ENCODE measurements at places on chromosomes 2 and 18.

- DNase-seq = no peak
Observed at GRCh38 chr18:79372461-79372860, 23.3 kb upstream of the NFATC1 start.

- DNase-seq = peak; percentile 28
Observed at GRCh38 chr2:110674620-110675555, 3.0 kb downstream of the BUB1 start.

DNA sequence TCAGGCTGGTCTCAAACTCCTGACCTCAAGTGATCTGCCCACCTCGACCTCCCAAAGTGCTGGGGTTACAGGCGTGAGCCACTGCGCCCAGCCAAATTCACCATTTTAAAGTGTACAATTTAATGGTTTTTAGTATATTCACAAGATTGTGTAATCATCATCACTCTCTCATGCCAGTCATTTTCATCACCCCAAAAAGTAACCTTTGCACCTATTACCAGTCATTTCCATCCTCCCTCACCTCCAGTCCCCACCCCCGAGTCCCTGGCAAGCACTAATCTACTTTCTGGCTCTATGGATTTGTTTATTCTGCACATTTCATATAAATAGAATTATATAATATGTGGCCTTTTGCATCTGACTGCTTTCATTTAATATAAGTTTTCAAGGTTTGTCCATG lies 10.8 kb downstream of the PCBP1 start:
- DNase-seq = no peak

DNA sequence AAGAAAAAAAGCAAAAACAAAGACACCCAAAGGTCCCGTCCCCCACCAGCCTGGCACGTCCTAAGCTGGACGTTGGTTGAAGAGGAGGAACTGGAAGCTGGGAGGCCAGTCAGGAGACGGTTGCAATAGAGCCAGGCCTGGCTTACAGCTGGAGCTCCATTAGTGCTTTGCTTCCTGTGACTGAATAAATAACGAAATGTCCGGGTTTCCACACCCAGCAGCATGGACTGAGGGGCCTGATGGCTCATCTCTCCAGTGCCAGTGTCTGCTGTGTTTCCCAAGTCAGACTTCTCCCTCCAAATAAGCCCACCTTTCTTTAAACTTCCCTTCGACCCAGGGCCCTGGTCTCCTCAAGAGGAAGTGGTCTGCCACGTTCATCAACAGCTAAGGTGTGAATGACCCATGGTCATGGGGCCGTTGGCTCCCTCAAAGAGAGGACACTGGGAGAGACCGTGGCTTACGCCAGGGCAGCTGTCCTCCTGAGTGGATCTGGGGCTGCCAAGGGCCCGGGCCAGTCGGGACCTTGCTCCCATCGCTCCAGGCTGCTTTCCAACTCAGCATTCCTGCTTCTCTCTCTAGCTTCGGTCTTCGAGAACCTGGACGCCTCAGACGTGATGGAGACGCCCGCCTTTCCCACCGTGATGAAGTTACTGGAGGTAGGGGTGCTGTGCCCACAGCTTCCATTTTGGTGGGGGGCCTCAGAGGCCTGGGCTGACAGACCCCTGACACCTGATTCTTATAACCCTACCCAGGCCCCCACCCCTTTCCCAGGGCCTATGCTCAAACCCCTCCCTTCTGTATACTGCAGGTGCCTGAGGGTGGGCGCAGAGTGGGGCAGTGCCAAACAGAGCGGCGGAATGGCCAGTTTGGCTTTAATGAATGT lies 44.9 kb downstream of the MYO7B start:
- no peak for DNase-seq

DNA sequence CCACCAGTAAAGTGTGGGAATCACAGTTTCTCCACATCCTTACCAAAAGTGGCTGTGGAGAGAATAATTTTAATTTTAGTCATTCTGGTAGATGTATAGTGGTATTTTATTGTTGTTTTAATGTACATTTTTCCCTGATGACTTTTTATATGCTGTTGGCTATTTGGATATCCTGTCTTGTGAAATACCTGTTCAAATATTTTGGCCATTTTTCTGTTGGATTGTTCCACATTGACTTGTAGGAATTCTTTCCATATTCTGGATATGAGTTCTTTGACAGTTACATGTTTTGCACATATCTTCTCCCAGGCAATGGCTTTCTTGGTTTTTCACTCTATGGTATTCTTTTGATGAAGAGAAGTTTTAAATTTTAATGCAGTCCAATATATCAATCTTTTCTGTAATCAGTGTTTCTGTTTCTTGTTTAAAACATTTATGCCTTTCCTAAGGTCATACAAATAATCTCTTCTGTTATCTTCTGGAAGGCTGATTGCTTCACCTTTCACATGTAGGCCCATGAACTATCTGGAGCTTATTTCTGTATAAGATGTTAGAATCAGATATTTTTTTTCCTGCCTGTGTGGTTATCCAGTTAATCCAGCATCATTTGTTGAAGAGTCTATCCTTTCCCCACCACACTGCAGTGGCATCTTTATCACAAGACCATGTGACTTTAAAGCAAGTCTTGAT lies 19.0 kb downstream of the AFTPH start:
- DNase-seq = no peak

DNA sequence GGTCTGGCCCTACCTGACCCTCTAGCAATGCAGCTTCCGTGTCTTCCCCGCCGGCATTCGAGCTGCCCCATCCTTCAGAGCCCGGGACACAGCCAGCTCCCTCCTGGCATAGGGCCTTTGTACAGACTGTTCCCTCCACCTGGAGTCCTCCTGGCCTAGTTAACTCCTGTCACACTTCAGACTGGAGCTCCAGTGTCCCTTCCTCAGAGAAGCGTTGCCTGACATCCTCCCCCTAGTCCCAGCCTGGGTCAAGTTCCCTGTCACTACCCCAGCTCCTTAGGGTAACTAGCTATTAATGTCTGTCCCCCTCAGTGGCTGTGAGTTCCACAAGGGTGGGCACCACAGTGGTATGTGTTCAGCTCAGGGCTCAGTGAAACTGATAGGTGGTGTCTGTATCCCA lies 45.5 kb upstream of the LOXHD1 start:
- no peak for DNase-seq

DNA sequence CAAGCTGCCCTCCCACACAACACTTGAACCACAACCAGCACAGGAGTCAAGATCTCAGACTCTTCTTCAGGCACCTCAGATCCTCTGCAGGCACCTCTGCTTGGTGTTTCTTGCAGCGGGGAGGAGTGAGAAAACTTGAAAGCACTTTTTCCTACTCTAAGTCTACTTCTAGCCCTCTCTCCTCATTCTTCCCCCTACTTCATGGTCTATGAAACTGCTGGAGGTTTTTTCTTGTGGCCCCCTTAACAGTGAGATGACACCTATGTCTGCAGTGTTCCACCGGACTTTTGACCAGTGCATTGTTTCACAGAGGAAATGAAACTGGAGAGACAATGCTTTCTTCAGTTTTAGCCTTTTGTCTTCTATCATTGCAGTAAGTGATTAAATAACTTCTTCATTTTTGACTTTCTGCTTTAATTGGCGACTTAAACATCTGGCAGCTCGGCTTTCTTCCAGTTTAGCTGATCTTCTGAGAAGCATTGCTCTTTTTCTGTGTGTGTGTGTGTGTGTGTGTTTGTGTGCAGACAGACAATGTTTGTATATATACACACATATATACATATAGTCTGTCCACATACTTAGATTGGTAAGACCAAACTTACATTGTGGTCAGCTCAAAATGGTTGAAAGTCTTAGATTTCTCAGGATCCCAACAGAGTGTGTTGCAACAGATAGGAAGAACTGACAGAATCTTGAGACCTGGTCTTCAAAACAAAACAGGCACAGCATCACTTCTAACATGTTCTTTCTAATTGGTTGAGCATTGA lies 1474.0 kb upstream of the TMEFF2 start:
- DNase-seq = no peak

- no peak for DNase-seq
Observed at GRCh38 chr18:24015639-24016631, 1.4 kb downstream of the TTC39C start.

DNA sequence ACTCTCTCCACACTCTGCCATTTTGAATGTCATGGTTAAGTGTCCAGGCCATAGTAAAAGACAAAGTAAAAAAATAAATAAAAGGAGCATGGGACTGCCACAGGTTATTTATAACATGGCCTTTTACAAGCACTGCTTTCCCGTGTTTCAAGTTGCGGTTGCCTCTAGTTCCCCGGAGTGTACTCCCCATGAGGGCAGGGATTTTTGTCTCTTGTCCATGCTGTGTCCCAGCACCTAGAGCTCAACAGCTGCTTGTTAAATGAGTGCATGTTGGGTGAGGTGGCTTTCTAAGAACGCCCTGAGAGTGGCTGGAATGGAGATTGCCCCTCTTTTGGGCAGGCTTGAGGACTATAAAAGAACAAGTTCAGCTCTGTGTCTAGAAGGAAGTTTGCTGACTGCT lies 8.4 kb downstream of the CAVIN2 start:
- DNase-seq = no peak

GRCh38 chr2:171522052-171522787 lies at the start of gene CYBRD1:
TSS of gene CYBRD1 (plus strand) at chr2:171522474. CDS start at chr2:171522546, 72 bp downstream.
- peak; percentile 95 for DNase-seq

DNA sequence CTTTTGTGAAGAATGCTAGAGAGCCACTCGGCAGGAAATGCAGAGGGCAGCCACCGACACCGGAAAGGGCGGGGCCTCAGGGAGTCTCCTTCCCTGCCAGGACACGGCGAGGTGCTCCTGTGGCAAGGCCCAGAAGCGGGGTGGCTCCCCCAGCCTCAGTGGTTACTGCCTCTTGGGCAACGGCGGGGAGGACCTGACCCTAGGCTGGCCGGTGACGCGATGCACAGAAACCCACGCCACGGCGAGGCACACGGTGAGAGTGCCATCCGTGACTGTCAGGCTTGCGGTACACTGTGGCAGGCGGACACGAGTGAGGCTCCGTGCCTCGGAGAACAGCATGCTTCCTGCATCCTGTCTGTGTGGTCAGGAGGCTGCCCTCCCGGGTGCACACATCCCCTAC lies 47.8 kb downstream of the ZAP70 start:
- no peak for DNase-seq

- DNase-seq = no peak
Observed at GRCh38 chr2:6806604-6807003, 59.1 kb downstream of the CMPK2 start.

DNA sequence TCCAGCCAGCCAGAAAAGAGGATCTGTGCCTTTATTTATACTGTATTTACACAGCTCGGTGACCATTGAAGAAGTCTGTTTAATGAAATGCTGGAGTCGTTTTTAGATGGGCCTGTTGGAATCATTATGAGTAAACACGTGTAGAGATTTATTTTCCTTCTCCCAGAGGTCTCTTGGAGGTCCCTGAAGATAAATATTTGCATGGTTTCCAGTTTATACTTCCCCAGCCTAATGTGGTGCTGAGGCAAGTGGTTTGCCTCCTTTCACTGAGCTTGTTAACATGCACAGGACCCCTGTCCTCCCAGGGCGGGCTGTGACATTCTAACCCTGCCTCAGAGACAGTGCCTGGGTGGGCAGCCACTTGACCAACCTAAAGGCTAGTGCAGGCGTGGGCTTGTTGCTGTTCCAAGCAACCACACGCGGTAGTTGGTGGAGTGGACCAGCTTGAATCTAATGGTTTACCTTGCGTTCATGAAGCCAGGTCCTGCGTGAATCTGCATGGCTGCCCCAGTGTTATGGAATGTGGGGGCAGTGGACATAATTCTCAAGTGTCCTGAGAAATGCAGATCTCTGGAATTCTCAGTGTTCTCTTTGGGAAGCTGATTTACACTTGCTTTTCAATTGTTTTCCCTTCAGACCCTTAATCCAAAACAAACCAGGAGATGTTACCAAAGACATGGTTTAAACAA lies 130.2 kb upstream of the DLX2 start:
- DNase-seq = no peak

DNA sequence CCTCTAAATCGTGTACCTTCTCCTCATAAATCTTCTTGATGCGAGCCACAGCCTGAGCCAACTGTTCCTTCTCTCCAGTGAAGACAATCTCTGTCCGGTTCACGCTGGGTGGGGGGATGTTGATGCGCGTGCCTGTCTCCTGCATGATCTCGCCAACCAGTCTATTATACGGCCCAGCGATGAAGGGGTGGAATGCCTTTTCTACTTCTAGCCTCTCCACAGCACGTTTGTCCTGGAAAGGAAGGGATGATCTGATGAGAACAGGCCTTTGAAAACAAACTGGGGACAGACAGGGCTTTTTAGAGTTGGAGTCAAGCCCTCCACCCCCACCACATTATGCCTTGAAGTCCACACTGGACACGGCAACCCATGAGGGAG lies 59.3 kb downstream of the HDLBP start:
- no peak for DNase-seq

DNA sequence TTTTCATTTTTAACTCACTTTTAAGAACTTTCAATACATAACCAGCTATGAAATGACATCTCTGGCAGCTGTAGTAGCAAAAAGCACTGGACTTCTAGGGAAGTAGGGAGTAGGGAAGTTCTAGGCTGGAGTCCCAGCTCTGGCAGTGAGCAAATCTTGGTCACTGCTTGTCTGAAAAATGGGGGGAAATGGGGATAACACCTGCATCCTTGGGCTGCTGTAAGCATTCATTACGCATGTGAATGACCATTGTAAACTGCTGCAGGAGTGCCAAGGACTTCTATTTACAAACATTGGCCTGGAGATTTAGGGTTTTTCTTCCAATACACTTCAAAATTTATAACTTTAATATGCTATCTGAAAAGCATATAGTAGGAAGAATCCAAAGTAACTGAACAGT lies 972 bp upstream of the MPP4 start:
- no peak for DNase-seq

- DNase-seq = peak; percentile 22
Observed at GRCh38 chr2:191150600-191151330, at the start of gene STAT4. TSS of gene STAT4 (minus strand) at chr2:191150994. CDS start at chr2:191148203, 2,791 bp downstream.

- no peak for DNase-seq
Observed at GRCh38 chr18:6449213-6449612, 34.5 kb upstream of the L3MBTL4 start.

DNA sequence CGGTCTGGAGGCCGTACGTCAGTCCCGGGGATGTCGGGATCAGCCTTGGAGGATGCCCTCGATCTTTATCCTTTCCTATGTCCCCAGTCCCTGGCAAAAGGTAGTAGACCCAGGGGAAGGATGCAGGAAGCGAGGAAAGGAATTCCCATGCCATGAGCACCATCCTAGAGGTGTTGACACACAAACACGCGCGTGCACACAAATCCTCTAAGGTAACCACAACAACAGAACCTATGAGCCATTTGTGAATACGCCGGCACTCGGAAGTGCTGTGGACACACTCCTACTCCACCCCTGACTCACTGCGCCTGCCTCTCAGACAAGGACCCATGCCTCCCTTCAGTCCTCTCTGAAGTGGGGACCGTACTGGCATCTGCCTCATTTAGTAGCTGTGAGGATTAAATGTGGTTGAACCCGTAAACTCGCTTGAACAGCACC lies 11.3 kb upstream of the MLPH start:
- no peak for DNase-seq

DNA sequence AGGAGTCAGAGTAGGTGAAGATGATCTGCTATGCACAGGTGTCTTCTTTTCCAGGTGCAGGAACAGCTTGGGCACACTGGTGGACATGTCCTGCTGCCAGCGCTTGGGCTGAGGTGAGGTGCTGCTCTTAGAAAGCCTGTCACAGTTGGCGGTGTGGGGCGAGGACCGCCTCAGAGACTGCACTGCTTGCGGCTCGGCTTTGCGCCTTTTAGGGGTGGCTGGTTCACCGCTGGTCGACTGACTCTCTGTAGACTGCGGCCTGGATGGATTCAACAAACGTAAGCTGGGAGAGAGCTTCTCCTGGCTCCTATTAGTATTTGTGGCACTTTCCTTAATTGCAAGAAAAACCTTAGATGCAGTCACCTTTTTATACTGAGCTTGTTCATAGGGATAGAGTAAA lies 1.7 kb downstream of the MSL3B start:
- DNase-seq = no peak
